ENCODE measurements at places on chromosomes 5 and 9.

DNA sequence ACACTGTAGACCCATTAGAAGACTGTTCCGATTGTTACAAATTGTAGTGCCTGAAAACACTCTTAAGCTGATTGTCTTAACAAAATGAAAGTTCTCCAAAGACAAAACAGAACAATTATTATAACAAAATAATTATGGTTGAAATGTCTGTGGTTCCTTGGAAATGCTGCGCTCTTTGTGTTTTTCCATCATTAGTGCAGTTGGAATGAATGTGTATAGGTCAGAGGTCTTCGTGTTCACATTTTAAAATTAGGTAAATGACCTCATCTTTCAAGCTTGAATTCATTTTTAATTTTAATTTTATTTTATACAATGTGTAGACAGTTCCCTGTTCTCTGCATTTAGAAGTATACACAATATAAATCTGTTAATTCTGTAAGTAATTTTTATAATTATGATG lies 56.7 kb upstream of the NXNL2 start:
- no peak for DNase-seq

- no peak for DNase-seq
These were observed 91.3 kb upstream of the ADAMTS2 start for GRCh38 chr5:179436321-179437122.

- no peak for DNase-seq
These were observed 82.6 kb downstream of the WNK2 start for GRCh38 chr9:93266521-93267001.

- peak; percentile 23 for DNase-seq
These were observed 78.3 kb upstream of the SEMA6A start for GRCh38 chr5:116652903-116653302.

DNA sequence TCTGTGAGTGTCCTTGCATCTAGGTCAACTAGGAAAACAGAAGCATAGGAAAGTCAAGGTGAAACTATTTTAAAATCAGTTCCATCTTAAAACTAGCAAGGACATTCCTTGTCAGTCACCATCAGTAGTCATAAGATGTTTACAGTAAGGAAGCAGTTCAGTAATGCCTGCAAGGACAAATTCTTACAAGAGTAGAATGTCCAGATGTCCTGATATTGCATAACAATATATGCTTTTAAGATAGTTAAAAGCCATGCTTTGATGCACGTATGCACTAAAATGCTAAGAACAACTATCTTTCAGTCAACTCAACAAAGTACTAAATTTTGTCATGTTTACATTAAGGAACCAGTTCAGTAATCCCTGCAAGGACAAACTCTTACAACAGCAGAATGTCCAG lies 11.3 kb upstream of the SVEP1 start:
- DNase-seq: no peak

DNA sequence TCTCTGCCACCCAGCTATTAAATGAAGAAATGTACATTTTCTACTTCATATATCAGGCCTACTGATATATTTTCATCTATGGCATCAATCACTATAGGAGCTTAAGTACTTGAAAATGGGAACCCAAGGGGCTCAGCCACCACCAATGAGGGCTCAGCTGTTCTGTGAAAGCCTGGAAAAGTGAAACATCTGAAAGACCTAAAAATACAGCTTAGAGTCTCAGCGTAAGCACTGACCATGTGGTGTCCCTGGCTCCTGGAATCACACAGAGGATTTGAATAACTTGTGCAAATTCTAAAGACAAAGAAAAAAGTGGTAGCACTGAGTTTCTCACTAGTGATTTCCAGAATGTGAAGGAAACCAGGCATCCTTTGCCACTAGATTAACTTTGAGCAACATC lies 64.5 kb downstream of the PTPRD start:
- peak; percentile 10 for DNase-seq

- no peak for DNase-seq
These were observed 265.0 kb upstream of the IRX4 start for GRCh38 chr5:2147504-2148311.

DNA sequence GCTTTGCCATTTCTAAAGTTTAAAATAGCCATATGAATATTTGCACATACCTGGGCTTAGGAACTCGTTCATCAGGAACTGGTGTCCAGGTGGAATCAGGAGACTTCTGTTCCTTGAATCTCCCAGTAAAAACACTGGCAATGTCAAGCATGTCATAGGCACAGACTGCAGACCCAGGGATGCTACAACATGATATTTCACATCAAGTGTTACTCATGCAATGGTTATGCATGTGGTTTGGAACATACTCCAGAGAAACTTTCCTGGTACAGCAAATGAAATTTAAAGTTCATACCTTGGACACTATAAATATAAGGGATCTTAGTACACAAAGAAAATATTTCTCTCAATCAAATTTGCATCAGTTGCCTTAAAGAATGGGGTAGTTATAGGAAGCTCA lies 92.2 kb downstream of the SEMA6A start:
- DNase-seq: no peak

DNA sequence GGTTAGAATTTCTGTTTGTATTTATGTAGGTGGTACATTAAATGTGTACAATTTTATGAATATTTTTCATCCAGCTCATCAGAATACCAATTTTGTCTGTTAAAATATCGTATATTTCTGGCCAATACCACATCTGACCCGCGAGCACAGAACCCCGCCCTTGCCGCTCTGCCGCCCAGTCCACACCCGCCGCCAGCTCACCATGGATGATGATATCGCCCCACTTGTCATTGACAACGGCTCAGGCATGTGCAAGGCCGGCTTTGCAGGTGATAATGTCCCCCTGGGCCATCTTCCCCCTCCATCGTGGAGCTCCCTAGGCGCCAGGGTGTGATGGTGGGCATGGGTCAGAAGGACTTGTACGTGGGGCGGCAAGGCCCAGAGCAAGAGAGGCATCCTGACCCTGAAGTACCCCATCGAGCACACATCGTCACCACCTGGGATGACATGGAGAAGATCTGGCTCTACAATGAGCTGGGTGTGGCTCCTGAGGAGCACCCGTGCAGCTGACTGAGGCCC lies 153.2 kb downstream of the CAVIN4 start:
- DNase-seq: no peak

- DNase-seq: no peak
These were observed 35.3 kb downstream of the MPDZ start for GRCh38 chr9:13244181-13244580.

- no peak for DNase-seq
These were observed 319.1 kb downstream of the ZSWIM6 start for GRCh38 chr5:61651195-61651594.

DNA sequence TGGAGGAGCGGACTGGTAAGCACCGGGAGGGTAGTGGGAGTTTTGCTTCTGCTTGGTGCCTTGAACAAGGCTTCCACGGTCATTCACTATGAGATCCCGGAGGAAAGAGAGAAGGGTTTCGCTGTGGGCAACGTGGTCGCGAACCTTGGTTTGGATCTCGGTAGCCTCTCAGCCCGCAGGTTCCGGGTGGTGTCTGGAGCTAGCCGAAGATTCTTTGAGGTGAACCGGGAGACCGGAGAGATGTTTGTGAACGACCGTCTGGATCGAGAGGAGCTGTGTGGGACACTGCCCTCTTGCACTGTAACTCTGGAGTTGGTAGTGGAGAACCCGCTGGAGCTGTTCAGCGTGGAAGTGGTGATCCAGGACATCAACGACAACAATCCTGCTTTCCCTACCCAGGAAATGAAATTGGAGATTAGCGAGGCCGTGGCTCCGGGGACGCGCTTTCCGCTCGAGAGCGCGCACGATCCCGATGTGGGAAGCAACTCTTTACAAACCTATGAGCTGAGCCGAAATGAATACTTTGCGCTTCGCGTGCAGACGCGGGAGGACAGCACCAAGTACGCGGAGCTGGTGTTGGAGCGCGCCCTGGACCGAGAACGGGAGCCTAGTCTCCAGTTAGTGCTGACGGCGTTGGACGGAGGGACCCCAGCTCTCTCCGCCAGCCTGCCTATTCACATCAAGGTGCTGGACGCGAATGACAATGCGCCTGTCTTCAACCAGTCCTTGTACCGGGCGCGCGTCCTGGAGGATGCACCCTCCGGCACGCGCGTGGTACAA lies 556 bp downstream of the PCDHGC3 start:
- DNase-seq: peak; percentile 97

DNA sequence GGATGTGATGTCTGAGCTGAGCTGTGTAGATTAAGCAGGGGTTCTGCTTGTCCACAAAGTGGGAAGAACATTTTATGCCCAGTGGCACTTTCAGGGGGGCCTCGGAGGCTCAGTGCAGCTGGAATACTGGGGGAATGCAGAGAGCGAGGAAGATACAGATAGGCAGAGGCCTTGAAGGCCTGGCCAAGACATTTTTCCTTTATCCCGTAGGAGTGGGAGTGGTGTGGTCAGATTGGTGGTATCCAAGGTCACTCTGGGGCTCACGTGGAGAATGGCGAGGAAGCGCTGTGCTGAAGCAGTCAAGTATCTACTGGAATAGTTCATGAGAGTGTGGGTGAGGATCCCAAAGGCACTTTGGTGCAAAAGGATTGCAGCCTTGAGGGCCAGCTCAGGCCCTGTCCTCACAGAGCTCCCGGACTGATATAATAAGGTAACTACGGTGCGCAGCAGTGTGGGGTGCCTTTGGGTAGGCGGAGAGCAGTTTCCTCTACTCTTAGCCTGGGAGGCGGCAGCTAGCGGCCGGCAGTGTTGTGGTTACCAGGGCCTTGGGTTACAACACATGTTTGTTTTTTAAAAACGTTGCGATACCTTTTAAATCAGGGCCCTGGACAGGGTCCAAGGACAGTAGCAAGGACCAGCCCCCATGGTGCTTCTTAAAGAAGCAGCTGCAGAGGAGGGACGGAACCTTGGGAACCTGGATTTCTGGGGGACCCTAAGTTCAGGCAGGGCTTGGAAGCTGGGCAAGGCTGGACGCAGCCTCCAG lies 10.8 kb upstream of the CCDC69 start:
- DNase-seq: peak; percentile 29

GRCh38 chr5:175896301-175897040 lies 25.1 kb downstream of the CPLX2 start:
- DNase-seq: no peak

DNA sequence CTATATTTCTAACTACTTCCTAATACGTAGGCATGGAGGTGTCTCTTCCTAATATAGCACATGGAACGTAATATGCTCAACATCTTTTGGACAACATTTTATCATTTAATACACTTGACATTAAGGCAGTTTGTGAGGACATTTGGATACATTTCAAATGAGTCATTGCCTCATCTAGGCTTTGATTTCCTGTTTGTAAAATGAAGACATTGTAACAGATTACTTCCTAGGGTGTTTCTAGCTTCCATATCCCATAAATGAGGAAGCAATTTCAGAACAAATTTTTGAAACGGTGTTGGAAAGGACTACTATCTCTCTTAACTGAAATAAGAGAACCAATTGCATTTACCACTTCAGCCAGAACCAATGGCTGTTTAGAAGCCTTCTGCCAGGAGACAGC lies 38.7 kb downstream of the SLC28A3 start:
- no peak for DNase-seq

DNA sequence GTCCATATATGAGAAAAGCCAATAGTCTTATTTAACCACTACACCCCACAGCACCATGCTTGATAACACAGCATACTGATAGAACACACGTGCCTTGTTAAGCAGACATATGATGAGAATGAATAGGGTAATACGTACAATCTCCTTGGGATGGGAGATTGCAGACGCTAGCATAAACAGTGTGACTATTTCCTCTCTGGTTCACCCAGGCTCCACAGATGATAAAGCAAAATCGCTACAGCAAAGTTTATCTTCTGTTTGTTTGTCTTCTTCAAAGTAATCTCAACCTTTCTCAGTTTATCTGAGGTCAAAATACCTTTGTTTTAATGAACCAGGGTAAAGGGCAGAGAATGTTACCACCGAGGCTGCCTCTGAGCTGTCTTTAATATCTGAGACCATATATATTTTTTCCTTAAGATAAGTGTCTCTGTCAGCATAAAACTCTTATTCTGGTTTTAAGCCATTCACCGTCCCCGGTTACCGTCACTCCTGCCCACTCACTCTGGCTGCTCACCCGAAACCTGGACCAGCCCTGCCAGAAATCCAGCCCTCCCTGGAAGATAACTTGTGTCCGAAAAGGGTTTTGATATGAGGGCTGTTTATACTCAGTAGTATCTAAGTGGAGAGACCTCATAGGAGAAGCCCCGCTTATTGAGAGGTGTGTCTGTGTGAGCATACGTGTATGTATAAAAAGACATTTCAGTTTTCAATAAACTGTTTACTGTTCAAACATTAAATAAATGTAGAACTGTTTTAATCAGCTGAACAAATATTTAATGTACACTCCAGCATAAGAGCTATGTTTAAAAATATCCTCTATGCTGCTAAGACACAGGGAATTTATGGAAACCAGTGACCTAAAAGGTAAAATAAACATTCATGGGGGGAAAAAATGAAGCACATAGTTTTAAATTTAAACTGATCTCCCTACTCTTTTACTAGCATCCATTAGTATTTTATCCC lies 465.4 kb downstream of the RASEF start:
- DNase-seq: peak; percentile 24

DNA sequence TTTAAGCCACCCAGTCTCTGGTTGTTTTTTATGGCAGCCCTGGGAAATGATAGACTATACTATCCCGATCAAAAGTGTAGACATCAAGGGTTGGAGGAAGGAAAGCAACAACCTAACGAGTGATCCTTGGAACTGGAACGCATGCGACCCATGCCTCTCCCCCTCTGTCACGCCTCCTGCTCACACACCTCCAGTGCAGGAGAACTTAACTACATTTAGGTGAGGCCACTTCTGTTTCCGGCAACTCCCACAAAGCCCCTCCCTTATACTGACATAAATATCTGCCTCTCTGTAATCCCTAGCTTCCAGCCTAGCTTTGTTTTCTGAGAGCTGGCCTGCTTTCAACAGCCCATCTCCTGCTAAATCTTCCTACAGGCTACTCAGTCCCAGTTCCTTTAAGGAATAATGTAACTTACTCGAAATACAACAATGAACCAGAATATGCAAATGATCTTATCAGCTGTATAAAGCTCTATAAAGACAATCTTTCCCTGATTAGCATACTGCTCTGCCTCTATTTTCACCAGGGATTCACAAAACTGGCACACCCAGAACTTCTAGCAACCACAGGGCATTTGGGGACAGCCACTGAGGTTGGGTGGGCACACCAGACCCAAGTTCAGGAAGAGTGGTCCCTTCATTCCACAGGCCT lies 73.9 kb downstream of the GABBR2 start:
- no peak for DNase-seq

DNA sequence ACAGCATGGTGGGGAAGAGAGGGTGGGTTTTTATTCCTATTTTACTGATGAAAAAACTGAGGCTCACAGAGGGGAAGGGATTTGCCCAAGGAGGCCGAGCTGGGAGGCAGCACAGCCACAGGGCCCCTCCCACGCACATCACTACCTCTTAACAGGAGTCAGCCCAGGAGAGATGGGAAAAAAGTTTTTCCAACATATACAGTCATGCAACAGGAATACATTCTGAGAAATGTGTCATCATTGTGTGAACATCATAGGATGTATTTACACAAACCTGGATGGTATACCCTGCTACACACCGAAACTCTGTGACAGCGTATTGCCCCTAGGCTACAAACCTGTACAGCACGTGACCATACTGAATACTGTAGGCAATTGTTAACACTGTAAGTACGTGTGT lies 11.6 kb downstream of the TRAF1 start:
- no peak for DNase-seq

- no peak for DNase-seq
These were observed 500.6 kb downstream of the KIF4B start for GRCh38 chr5:155514105-155514563.

All from muscle of back (tissue), 13 donors.